ENCODE measurements at places on chromosomes 1 and 21.

GRCh38 chr1:47565092-47565491 lies 127.2 kb downstream of the FOXD2 start:
- DNase-seq, result no peak

DNA sequence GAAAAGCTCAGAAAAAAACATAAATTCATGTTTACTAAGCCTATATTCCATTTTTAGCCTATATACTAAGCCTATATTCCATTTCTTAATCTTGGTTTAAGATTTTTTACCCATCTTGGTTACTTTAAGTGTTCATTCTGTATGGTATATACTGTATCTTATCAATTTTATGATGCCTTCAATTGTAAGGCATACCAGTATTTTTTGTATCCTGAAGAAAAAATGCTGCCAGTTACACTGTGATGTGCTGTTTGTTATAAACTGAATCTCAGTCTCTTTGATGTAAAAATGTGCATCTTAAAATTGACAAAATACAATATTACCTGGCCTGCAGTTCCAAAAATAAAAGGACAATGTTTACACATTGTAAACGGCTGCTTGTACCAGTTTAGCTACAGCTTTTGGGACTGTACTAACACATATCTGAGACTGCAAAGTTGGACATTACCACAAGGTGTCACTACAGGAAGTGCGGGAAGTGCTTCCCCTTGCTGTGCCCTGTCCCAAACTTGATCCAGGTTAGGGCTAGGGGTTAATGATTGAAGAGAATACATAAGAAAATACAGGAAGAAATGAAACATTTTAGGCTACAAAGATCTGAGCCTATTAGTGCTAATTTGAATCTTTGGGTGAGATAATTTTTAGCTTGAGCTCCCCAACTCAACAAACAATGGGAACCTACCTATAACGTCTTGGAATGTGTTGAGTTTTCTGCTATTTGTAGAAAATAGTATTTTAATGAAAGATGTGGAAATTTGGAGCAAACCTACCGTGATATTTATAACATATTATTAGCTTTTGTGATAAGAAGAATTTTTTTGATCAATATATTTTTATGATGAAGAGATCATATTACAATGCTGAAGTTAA lies 108.9 kb downstream of the LBR start:
- DNase-seq, result no peak

DNA sequence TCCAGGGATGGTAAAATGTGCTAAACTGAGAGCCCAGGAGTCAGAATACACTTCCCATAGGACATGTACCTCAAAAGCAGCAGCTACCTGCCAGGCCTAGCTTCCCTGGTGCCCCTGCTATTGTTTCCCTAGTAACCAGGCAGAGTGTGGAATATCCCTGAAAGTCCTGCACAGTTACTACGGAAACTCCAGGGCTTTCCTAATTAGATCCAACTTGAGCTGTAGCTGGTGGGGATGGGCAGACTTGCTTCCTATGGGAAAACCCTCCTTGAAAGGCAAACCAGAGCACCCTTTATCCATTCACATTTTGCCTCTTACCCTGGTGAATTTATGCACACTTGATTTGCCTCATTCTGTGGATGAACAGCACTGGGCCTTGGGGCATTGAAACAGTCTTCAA lies 559.9 kb upstream of the PBX1 start:
- no peak for DNase-seq

GRCh38 chr1:67684526-67685066 lies 405 bp upstream of the GADD45A start:
- DNase-seq, result no peak

GRCh38 chr1:6872573-6873261 lies 87.5 kb downstream of the CAMTA1 start:
- DNase-seq, result no peak

GRCh38 chr1:40039245-40039756 lies 1.2 kb upstream of the CAP1 start:
- no peak for DNase-seq

DNA sequence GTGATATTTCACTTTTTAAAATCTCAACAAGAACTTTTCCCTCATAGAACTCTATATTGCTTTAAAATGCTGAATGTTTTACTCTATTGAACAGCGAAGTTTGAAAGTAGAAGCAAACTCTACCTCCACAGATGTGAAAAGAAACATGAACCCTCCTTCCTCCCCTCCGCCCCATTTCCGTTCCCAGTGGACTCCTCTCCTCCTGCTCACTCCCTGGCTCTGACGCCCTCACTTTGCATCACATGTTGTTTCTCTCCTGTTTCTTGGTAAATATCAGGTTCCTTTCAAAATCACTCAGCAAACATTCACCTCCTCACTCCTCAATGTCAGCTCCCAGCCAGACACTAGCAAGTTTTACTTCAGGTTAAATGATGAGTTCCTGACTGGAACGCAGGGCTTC lies 34.6 kb downstream of the KCNH1 start:
- no peak for DNase-seq

DNA sequence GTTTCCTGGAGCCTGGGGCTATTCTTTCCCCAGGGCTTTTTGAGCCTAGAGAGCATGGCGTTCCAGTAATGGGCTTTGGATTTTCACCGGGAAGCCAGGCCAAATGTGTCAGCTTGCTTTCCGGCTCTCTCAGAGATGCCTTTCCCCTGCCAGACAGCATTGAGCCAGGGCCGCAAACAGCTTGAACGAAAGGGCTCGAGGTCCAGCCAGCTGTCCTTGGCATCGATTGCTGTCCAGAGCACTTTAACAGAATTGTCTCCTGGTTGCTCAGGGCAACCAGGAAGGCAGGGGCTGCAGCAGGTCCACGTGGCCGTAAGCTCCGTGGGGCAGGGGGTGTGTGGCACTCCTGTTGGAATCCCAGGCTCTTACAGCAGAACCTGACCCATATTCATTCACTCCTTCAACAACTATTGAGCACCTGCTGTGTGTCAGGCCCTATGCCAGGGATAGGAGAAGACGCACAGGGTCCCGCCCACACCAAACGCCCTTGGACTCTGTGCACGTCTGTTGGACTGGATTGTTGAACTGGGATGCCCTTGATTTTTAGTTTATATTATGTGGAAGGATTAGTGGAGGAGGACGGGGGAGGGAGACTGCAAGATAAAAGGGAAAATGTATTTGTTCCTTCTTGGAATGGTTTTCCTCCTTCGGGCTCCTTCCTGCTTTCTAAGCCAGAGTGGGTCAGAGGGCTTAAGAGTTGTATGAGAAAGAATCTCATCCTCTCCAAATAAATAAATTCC lies 38.7 kb upstream of the EFHD2 start:
- no peak for DNase-seq

DNA sequence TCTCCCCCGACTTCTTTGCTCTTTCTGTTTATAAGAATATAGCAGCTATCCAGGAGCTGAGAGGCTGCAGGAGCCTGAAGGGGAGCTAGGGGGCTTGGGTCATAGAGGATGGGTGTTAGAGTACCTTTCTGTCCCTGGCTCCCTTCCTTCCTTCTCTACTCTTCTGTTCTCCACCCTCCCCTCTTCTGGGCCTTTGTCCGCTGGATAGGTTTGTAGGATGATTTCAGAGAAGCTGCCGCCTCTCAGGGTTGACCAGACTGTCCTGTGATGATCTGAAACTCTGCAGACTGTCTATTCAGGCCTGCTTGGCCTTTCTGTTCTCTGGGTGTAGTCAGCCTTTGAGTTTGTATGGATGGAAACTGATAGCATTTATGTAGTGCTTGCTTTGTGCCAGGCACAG lies 26.3 kb downstream of the PPFIA4 start:
- no peak for DNase-seq

DNA sequence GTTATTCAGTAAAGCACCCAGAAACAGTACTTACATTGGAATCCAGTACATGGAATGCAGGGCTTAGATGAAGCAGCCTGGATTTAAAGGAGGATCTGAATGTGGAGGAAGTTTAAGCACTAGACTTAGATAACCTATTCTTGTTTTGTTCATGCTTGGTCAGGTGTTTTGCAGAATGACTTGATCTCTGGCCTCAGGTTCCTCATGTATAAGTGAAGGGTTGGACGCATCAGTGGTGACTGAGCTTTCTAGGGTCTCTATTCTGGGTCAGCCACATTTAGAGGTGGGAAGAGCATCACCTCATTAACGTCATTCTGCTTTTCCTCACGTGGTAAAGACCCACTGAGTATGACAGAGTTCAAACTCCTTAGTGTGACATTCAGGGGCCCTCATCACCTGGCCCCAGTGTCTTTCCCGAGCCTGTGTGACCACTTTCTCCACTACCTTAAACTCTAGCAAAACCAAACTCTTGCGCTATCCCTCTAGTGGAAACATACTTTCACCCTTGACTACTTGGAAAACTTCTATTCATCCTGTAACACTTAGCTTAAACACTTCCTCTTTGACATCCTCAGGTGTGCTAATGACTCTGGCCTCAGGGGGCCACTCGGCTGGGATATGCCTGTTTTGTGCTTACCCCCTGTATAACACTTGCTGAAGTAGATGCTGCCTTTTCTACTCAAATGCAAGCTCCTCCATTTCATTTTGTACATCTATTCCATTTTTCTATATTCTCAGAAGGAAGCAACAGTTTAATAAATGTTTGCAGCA lies 871 bp upstream of the ERICH3 start:
- DNase-seq, result no peak

- no peak for DNase-seq
These were observed 554.6 kb downstream of the PLA2G4A start for GRCh38 chr1:187383366-187383765.

- peak; percentile 82 for DNase-seq
These were observed 126.0 kb upstream of the TMEM51 start for GRCh38 chr1:15027515-15027986.

DNA sequence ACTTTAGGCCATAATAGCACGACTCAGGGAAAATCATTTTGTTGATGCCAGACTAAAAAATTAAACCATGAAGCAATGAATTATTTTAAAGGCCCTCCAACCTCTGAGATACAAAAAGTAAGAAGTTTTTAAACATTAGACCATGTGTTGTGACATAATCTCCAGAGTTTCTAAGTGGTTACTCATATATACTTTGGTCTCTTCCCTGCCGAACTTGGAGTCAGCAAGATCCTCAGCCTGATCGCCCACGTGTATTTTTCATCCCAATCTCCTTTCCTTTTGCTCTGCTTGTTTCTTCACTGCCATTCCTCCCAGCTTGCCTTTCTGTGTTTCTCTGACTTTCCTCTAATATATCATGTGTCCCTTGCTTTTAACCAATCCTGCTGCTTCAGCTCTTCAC lies 3.8 kb downstream of the ARV1 start:
- no peak for DNase-seq

DNA sequence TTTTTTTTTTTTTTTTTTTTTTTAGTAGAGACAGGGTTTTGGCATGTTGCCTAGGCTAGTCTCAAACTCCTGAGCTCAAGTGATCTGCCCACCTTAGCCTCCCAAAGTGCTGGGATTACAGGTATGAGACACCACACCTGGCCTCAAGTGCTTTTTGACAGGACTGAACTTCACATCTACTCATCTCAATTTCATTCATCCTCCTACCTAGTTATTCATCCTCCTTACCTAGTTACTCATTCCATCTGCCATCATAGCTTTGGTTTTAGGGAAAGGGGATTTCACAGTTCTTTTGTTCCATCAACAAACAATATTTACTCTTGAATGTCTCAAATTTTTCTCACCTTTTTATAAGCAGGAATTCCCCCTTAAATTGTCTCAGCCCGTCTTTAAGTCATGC lies 38.6 kb upstream of the RALGPS2 start:
- DNase-seq, result no peak

DNA sequence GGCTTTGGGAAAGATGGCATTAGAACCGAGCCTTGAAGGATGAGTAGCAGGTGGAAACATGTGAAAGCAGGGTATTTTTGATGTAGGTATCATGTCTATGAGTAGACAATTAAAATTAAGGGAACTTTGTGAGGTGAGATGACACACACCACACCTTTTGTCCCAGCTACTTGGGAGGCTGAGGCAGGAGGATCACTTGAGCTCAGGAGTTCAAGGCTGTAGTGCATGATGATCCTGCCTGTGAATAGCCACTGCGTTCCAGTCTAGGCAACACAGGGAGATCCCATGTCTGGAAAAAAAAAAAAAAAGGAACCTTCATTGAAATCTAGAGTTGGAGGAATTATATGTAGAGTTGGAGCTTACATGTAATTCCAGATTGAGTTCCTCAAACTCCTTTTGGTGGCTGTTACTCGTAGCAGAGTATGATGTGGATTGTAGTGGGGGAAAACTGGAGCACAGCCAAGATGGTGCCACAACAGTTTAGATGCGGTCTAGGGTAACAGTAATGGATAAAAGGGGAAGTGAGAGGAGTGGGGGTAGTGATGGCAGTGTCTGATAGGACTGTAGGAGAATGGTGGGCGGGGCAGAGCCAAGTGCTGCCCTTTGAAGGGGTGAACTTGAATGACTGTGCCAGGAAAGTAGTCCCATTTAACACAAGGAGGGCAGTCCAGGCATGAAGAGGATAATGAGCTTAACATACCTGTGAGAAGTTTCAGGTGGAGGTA lies 17.4 kb downstream of the AK4 start:
- DNase-seq, result no peak

All from coronary artery (tissue), 2 donors.